ENCODE measurements at places on chromosomes 7 and 10.

DNA sequence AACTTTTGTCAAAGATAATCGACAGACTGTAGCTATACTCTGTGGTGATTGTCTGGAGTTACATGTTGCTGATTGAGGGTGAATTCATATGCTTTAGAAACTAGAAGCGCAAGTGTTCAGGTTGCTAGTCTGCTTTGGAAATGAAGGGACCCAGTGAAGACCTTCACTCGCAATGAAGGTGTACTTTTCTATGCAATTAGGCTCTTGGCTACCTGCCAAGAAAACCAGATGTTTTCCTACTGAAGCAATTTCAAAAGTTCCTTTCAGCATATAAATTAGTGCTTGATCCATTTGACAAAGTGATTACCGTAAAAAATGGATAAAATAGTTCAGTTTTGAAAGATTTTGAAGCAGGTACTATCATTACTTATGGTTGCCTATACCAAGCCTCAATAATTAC lies 10.0 kb upstream of the STK31 start:
- peak; percentile 10 for DNase-seq

GRCh38 chr10:69651362-69651761 lies 21.3 kb downstream of the FAM241B start:
- no peak for DNase-seq

DNA sequence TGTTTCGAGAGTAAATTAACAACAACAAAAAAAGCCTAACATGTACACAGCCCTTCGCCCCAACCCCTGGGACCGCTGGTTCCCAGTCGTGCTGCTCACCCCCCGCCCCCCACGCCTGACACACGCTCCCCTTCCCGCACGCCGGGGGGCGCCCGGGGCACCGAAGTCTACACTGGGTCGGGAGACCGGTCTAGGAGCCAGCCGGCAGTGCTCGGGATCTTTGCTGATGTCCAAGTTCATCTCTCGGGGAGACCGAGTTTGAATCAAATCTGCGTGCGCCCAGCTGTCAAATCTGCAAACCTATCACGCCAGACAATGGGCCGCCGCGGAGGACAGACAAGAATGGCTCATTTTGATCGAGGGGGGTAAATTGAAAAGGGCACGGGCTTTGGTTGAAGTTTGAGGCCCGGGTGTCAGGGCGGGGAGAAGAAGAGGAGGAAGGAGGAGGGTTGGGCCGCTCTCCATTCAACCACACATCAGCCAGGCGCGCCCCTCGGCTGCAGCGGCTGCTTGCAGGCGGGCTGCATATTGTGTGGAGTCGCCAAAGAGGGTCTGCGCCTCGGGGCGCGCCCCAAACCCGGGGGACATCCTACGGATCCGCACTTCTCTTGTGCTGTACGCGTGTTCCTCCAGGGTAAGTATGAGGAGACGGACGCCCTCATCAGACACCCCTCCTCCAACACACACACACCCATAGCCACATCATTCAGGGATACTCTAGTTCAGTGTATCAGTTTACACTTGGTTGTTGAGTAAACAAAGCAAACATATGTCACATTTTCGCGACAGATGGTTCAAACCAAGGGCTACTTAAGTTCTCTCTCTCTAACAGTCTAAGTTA lies 1.3 kb upstream of the GFRA1 start:
- peak; percentile 49 for DNase-seq

- DNase-seq, result no peak
These were observed 137.3 kb downstream of the AGMO start for GRCh38 chr7:15424468-15424867.

GRCh38 chr10:49257626-49258349 lies 41.2 kb upstream of the C10orf71 start:
- no peak for DNase-seq

- DNase-seq, result no peak
These were observed 66.9 kb downstream of the GOLGA7B start for GRCh38 chr10:97916586-97916985.

DNA sequence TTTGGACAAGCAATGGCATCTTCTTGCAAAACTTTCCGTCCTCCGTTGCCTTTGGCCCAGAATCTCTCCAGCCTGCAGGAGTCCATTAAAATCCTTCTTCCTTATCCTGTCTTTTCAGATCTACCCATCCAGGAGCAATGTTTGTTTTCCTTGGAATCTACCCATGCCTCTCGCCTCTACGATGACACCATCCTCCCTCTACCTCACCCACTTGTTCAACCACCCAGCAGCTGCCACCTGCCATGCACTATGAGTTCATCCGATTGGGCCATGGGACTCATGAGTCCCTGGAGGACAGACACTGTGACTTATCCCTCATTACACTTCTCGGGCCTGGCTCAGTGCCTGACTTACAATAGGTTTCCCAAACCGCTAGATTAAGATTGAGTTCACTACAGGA lies 26.8 kb upstream of the MGMT start:
- no peak for DNase-seq

- DNase-seq, result no peak
These were observed 24.9 kb downstream of the RGR start for GRCh38 chr10:84269773-84270172.
